ENCODE measurements at places on chromosomes 1 and 21. TPM values are rescaled to one million over a fixed set of nuclear protein-coding genes. Genes with fewer than 3 reads are reported as not detected.

The PDE4B gene
- total RNA-seq, result 21.0 TPM

DNA sequence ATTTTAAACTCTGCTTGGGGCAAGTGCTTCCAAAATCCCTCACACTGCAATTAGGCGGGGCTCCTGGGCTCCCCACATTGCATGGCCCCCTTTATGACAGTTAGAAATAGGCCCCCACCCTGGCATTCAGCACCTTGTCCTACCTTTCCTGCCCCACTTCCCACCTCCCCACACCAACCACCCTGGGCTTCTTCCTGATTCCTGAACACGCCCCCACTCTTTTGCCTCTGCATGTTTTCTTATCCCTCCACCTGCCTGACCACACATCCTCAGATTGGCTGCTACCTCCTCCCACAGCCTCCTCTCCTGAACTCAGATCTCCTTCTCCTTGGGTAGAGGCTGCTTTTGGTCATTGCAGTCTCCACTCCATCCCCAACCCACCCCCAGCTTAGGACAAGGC, 1.5 kb downstream of the MOB3C start:
- no peak overlapping the region for H3K27ac ChIP-seq
- no peak for DNase-seq
- peaks cover 6% of the 10 kb centered on the region for H3K27me3 ChIP-seq
- H3K36me3 ChIP-seq, result peaks cover 1% of the 10 kb centered on the region
- peak overlapping the region; percentile 88 for H3K4me3 ChIP-seq

The NBPF20 gene
- 4.9 TPM for total RNA-seq

DNA sequence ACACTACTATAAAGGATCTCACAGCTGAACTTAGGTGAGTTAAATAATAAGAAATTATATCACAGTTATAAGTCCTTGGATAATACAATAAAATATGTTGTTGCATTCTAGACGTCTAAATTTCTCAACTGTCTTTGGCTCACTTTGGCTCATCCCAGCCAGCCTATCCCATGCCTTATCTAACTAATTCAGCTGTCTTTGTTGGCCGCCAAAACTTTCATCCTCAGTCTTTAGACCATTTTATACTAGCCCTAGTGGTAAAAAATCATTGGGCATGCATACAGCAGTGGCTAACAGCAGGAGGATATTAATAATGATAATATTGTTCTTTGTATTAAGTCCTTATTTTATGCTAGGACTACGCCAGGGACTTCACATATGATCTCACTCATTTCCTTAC, 59.3 kb downstream of the CCDC18 start:
- H3K36me3 ChIP-seq, result peaks cover 41% of the 10 kb centered on the region
- H3K27me3 ChIP-seq, result no peaks in the 10 kb centered on the region
- H3K4me3 ChIP-seq, result no peak overlapping the region
- DNase-seq, result no peak
- H3K4me1 ChIP-seq, result no peaks in the 10 kb centered on the region

- H3K4me3 ChIP-seq, result no peak overlapping the region
- no peaks in the 10 kb centered on the region for H3K4me1 ChIP-seq
- no peak overlapping the region for H3K27ac ChIP-seq
- H3K27me3 ChIP-seq, result no peaks in the 10 kb centered on the region
- DNase-seq, result no peak
Observed at GRCh38 chr1:79117376-79117775, 110.8 kb upstream of the ADGRL4 start.

The AMPD1 gene
- total RNA-seq, result not detected

DNA sequence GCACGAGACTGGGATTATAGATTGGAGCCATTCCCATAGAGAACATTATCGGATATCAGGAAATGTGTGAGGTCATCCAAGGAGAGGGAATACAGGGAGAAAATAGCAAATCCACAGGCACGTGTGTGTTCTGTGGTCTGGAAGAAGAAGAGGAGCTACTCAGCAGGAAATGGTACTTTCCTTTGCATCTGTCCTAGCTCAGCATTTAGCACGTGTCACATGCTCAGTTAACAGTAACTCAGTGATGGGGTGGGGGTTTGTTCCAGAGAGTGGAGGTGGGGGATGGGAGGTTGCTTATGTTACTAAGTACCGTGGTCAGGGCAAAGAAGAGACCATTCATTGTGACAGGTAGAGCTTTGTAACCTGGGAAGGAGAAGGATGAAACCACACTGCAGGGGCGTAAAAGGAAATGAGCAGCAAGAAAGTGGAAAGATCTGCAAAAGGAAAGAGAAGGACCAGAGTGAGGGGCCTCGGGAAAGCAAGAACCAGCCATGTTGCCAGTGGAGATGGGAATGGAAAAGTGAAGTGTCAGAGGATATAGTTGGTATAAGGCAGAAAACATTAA, 100.4 kb downstream of the ATP5PO start:
- peaks cover 41% of the 10 kb centered on the region for H3K36me3 ChIP-seq
- H3K27me3 ChIP-seq, result no peaks in the 10 kb centered on the region
- H3K4me3 ChIP-seq, result no peak overlapping the region
- no peak for DNase-seq
- H3K4me1 ChIP-seq, result peaks cover 19% of the 10 kb centered on the region

- H3K4me3 ChIP-seq, result no peak overlapping the region
- no peak for DNase-seq
- H3K27ac ChIP-seq, result no peak overlapping the region
- no peaks in the 10 kb centered on the region for H3K36me3 ChIP-seq
Observed at GRCh38 chr1:20417581-20417980, 68.4 kb downstream of the CAMK2N1 start.

DNA sequence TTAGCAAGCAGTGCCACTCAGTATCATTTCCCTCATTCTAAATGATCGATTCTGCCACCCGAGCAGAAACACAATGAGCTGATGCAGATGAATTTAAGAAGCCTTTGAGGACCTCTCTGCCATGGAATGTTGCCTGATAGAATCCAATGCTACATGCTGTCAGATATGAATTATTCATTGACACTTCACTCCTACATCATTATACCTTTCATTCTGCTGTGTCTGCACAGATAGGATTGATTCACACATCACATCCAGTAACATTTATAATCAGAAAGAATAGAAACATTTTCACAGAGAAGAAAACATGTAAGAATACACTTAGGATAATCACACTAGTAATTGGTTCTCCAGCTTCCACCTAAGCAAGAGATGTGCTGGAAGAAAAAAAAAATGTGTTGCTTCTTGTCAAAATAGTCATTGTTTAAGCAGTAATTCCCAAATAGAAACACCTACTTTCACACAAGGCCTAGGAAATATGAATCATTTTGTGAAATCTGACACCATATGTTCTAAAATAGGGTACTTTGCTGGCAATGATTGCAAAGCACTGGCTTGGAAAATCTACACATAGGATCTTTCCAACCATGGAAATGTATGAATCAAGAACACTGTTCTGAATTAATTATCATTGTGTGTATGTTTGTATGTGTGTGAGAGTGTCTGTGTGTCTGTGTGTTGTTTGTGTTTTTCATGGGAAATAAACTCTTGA, 110.1 kb downstream of the GRIK1 start:
- no peak overlapping the region for H3K4me3 ChIP-seq
- H3K27me3 ChIP-seq, result no peaks in the 10 kb centered on the region
- no peak overlapping the region for H3K27ac ChIP-seq
- no peak for DNase-seq
- H3K4me1 ChIP-seq, result no peaks in the 10 kb centered on the region

DNA sequence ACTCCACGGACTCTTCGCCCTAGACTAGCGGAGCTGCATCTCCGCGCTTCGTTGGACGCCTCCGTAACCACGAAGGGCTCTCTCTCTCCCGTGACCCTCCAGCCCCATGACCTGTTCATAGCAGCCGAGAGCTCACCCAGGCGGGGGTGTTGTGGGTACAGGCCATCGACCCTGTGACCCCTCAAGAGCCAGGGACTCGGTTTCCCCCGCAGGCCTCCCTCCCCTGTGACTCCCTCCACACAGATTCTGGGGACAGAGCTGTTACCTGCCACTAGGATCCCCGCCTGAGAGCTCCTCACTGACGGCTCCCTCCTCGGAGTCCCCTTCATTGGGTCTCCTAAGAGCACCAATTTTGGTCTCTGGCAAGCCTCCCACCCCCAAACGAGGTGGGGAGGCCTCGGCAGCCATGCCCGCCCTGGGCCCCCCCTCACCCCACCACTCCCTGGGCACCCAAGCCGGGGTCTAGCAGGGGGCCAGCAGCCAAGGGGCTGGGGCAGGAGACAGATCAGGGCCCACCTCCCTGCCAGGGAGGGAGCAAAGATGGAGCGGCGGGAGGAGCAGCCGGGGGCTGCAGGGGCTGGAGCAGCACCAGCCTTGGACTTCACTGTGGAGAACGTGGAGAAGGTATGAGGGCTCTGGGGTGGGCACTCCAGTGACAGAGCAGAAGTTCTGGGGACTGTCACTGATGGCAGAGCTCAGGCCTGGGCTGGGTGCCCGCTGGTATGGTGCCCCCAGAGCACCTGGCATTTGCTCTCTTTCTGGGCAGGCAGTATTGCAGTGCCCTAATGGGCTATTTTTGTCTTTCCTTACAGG, 517 bp downstream of the IPO13 start:
- peaks cover 24% of the 10 kb centered on the region for H3K4me1 ChIP-seq
- no peaks in the 10 kb centered on the region for H3K27me3 ChIP-seq
- H3K4me3 ChIP-seq, result peak overlapping the region; percentile 87
- H3K36me3 ChIP-seq, result peaks cover 5% of the 10 kb centered on the region

DNA sequence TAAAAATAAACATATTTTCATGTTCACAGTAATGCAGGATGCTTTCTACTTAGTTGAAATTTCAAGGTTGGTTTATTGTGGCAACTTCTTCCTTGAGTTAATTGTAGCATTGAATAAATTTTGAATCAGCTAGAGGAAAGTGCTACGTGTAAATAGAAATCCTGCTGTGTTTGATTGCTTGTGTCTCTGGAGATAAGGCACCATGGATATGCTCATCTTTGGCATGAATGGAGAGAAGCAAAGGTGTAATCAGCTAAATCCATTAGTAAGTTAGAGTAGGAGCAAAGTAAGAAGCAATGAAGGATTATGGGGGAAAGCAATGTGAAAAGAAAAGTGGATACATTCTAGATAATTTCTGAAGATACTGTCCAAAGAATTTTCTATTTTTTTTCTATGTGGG, 331.1 kb downstream of the PTPRC start:
- H3K4me1 ChIP-seq, result peaks cover 3% of the 10 kb centered on the region
- no peak for DNase-seq
- no peaks in the 10 kb centered on the region for H3K27me3 ChIP-seq
- no peaks in the 10 kb centered on the region for H3K36me3 ChIP-seq

DNA sequence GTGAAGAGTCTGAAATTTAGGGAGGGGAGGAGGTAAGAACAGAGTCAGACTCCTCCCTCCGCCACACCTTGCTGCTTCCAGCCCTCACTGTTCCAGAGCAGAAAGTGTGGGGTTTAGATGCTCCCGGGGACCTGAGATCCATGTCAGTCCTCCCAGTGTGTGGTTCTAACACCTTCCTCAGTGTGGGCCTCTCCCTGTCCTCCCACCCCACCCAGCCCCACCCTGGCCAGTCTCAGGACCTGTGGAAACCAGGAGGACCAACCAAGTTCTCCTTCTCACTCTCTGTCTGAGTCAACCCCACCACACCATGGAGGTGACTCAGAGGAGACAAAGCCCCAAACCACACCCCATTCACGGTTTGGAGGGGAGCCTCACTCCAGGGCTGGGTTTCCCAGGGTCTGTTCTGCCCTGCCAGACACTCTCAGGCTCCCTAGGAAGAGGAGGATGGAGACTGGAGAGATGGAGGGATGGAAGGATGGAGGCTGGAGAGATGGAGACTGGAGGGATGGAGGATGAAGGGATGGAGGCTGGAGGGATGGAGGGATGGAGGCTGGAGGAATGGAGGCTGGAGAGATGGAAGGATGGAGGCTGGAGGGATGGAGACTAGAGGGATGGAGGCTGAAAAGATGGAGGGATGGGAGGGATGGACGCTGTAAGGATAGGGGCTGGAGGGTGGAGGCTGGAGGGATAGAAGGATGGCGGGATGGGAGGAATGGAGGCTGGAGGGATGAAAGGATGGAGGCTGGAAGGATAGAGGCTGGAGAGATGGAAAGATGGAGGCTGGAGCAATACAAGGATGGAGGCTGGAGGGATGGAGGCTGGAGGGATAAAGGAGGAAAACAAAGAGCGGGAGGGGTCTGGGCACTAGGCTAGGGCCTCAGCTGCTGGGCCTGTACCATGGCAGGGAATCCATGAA, 100.9 kb upstream of the RUNX3 start:
- H3K36me3 ChIP-seq, result no peaks in the 10 kb centered on the region
- H3K27me3 ChIP-seq, result peaks cover 24% of the 10 kb centered on the region
- DNase-seq, result no peak
- H3K27ac ChIP-seq, result no peak overlapping the region
- H3K4me3 ChIP-seq, result no peak overlapping the region
- no peaks in the 10 kb centered on the region for H3K4me1 ChIP-seq

DNA sequence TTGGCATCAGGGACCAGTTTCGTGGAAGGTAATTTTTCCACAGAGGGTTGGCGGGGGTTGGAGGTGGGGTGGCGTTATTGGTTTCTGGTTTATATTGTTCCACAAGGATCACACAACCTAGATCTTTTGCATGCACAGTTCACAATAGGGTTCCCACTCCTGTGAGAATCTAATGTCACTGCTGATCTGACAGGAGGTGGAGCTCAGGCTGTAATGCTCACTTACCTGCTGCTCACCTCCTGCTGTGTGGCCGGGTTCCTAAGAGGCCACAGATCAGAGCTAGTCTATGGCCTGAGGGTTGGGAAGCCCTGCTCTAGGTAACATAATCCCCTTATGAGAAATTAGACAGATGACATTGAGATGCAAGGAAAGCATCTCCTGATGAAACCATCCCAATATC, 12.6 kb downstream of the GBP5 start:
- no peaks in the 10 kb centered on the region for H3K27me3 ChIP-seq
- no peaks in the 10 kb centered on the region for H3K36me3 ChIP-seq
- H3K27ac ChIP-seq, result no peak overlapping the region
- no peak overlapping the region for H3K4me3 ChIP-seq

The KPRP gene
- not detected for total RNA-seq

- peak within 1 kb of the TSS; percentile 92 for H3K4me3 ChIP-seq
- H3K27ac ChIP-seq, result peak within 1 kb of the TSS; percentile 83
- peaks cover 26% of the 10 kb centered on the region for H3K4me1 ChIP-seq
Observed at GRCh38 chr1:239386453-239387303, at the start of gene CHRM3. Gene CHRM3 (plus strand): TSS chr1:239386568. CDS start chr1:239907452, 520,884 bp downstream.

The B3GALT5 gene
- total RNA-seq, result 6.4 TPM

The HMCN1 gene
- total RNA-seq, result 46.4 TPM

The TMPRSS3 gene
- not detected for total RNA-seq

The ADGRB2 gene
- total RNA-seq, result 21.5 TPM

The ARHGEF10L gene
- 32.6 TPM for total RNA-seq

GRCh38 chr1:239922778-239923522, 168.7 kb upstream of the FMN2 start:
- no peak for DNase-seq
- H3K36me3 ChIP-seq, result no peaks in the 10 kb centered on the region
- peaks cover 14% of the 10 kb centered on the region for H3K27me3 ChIP-seq
- H3K4me3 ChIP-seq, result no peak overlapping the region

The LAPTM5 gene
- total RNA-seq, result not detected

The PUSL1 gene
- total RNA-seq, result 14.5 TPM

The HLX gene
- total RNA-seq, result 0.75 TPM

DNA sequence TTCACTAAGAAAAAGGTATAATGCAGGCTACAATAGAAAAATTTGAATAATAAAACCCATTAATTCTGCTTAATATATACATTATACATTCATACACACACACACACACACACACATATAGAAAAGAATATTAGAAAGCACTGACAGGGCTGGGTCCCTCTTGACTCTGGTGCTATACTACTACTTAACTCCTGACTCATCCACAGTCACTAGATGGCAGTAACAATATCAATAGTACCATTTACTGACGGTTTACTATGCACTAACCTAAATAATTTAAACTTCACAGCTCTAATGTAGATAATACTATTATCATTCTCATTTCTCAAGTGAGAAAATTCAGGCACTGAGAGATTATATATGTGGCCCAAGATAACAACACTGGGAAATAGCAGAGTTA, 87.5 kb downstream of the COP1 start:
- DNase-seq, result no peak
- H3K27me3 ChIP-seq, result no peaks in the 10 kb centered on the region
- no peak overlapping the region for H3K27ac ChIP-seq
- no peaks in the 10 kb centered on the region for H3K4me1 ChIP-seq
- no peak overlapping the region for H3K4me3 ChIP-seq
